Muscle of back (tissue), 13 donors: ENCODE measurements at places on chromosomes 1 and 21.
A peak's percentile ranks its signal among the peaks of the same experiment; 100 is the strongest.

DNA sequence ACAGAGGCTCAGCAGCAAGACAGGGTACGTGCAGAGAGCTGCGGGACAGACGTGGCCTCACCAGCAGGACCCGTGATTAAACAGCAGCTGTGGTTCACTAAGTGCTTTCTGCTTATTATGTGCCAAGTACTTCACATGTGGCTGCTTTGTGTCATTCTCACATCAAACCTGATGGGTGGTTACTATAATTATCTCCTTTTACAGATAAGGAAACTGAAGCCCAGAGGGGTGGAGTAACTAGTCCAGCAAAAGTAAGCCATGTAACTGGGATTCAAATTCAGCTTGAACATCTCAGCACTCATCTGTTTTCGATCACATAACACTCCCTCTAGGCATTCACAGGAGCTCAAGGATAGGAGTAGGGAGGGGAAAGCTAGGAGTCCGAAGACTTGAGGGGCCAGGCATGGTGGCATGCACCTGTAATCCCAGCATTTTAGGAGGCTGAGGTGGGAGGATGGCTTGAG, 50.8 kb upstream of the CLIC4 start:
- peak; percentile 57 for DNase-seq

DNA sequence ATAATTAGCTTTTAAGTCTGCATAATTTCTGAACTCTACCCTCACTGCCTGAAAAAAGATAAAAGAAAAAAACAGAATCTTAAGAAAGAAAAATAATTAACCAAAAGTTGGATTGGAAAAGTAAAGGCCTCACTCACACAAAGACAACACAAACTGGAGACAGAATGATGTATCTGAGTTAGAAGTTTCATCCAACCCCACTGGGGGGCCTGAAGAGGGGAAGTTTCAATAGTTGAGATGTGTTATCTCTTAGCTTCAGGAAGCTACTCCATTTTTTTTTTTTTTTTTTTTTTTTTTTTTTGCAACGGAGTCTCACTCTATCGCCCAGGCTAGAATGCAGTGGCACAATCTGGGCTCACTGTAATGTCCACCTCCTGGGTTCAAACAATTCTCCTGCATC, 19.9 kb downstream of the SYDE2 start:
- DNase-seq = no peak

- DNase-seq = no peak
These were observed 216.3 kb upstream of the ZC3H12A start for GRCh38 chr1:37258068-37258467.

DNA sequence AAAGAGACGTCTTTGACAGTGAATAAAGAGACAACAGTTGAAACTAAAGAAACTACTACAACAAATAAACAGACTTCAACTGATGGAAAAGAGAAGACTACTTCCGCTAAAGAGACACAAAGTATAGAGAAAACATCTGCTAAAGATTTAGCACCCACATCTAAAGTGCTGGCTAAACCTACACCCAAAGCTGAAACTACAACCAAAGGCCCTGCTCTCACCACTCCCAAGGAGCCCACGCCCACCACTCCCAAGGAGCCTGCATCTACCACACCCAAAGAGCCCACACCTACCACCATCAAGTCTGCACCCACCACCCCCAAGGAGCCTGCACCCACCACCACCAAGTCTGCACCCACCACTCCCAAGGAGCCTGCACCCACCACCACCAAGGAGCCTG, 68.5 kb downstream of the TPR start:
- DNase-seq = no peak

- DNase-seq = no peak
These were observed 48.4 kb downstream of the ADAMTS5 start for GRCh38 chr21:26918323-26919079.

DNA sequence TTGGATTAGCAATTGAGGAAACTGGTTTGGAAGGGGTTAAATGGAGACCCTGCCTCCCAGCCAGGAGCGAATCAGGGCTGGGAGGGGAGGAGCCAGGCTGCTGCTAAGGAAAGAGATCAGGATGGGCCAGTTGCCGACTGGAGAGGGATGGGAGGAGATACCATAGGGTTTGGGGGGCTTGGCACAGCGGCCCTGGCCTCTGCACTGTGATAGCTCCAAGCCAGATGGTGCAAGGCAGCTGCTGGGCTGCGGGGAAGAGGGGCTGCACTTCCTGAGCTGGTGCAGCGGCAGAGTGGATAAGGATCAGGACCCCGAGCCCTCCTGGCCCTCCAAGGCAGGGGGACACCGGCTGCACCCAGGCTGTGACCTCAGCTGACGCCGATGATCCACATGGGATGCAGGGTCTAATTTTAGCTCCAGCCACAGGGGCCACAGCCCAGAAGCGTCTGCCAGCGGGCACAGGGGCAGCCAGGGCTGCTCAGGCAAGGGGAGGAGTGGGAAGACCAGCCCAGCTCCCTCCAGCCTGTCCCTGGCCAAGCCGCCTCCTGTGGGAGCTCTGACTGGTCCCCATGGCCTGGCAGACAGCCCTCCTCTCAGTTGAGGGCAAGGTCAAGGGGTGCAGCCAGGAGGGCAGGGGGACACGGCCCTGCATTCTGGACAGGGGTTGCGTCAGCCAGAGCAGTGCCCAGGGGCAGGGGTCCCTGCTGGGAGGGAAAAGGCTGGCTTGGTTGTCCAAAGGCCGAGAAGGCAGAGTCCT, at the start of gene EXTL1:
TSS of gene EXTL1 (plus strand) at position 129 of the 757 bp plus-strand sequence. CDS start 872 bp downstream, outside the sequence.
- peak; percentile 81 for DNase-seq
